Mucosa of gallbladder (tissue), 1 donor: ENCODE measurements at places on chromosomes 16 and 17. TPM values are rescaled to one million over a fixed set of nuclear protein-coding genes. Genes with fewer than 3 reads are reported as not detected.

Gene NPIPA7
- 7.5 TPM for total RNA-seq

Gene CCL14
- total RNA-seq, result 43.3 TPM

DNA sequence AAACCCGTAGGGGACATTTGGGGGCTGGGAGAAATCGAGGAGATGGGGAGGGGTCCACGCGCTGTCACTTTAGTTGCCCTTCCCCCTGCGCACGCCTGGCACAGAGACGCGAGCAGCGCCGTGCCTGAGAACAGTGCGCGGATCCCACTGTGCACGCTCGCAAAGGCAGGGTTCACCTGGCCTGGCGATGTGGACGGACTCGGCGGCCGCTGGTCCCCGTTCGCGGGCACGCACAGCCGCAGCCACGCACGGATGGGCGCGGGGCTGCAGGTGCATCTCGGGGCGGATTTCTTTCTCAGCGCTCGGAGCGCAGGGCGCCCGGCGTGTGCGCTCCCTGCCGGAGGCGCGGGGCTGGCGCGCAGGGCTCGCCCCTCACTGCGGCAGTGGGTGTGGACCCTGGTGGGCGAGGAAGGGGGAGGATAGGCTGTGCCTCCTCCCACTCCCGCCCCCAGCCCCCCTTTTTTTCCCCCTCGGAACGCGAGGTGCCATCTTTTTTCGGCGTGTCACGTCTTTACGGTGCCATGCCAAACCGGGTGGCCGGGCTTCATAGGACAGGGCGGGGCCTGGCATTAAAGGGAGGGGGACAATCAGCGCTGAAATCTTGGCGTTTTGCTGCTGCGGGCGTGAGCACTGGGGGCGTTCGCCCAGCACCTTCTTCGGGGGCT, 1.1 kb downstream of the MAPT start:
- no peak for DNase-seq

DNA sequence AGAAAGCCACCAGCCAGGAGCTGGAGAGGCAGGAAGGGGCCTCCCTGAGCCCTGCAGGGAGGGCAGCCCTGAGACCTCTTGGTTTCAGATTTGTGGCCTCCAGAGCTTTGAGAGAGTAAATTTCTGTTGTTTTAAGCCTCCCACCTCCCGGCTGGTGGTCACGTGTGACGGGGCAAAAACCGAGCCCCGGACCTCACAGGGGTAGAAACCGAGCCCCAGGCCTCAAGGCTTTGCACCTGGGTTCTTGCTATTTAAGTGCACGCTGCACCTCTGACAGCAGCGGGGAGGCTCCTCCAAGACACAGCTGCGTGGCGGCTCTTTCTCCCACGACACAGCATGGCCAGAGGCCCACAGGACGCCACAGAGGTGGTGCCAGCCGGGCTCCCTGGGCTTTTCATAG, 17.4 kb upstream of the ZC3H18 start:
- no peak for DNase-seq

- DNase-seq, result no peak
These were observed 259.3 kb downstream of the SOX9 start for GRCh38 chr17:72380120-72380519.

Gene NEUROD2
- not detected for total RNA-seq

DNA sequence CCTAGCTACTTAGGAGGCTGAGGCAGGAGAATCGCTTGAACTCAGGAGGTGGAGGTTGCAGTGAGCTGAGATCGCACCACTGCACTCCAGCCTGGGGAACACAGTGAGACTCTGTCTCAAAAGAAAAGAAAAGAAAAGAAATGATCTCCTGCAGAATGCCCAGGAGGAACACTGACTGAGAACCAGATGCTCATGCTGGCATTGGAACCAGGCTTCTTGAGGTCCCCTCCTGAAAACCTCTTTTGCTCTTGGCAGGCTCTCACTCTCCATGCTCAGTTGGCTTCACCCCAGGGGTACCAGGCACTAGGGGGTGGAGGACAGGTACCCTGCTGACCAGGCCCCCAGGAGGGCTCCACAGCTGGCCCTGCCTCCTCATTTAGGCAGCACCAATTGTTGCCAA, 8.5 kb upstream of the TNFRSF17 start:
- no peak for DNase-seq

GRCh38 chr16:71943887-71944286, 48.6 kb downstream of the IST1 start:
- no peak for DNase-seq

- no peak for DNase-seq
These were observed 66.2 kb downstream of the TMEM132E start for GRCh38 chr17:34645594-34645993.

Gene CACNA1G
- total RNA-seq, result 0.26 TPM

GRCh38 chr17:2040219-2040827, 1.5 kb upstream of the OVCA2 start:
- DNase-seq, result no peak

GRCh38 chr17:79864617-79865250, 25.5 kb upstream of the CBX4 start:
- no peak for DNase-seq
